Umbilical cord (tissue), 2 donors: ENCODE measurements at places on chromosomes 5 and 9.
A peak's percentile ranks its signal among the peaks of the same experiment; 100 is the strongest.

DNA sequence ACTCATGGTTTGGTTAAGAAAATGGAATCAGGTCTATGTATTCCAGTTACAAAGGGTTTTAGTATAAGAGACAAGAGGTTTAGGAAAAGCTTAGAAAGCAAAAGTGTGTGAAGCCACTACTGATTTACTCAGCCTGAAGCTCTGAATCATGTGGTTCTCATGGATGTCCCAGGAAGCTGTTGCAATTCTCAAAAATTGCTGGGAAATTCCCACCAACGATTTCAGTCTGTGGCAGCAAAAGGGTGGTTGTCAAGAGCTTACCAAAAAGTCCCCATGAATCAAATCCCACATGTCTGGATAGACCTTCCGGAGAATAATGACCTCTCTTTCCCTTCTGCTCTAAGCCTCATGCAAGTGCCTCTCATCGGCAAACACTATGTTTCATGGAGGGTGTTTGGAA lies 929.9 kb downstream of the TLE4 start:
- no peak for DNase-seq

GRCh38 chr5:150481972-150482406 lies 25.9 kb upstream of the NDST1 start:
- DNase-seq = no peak

GRCh38 chr5:40746703-40747102 lies 9.1 kb downstream of the TTC33 start:
- DNase-seq = no peak

DNA sequence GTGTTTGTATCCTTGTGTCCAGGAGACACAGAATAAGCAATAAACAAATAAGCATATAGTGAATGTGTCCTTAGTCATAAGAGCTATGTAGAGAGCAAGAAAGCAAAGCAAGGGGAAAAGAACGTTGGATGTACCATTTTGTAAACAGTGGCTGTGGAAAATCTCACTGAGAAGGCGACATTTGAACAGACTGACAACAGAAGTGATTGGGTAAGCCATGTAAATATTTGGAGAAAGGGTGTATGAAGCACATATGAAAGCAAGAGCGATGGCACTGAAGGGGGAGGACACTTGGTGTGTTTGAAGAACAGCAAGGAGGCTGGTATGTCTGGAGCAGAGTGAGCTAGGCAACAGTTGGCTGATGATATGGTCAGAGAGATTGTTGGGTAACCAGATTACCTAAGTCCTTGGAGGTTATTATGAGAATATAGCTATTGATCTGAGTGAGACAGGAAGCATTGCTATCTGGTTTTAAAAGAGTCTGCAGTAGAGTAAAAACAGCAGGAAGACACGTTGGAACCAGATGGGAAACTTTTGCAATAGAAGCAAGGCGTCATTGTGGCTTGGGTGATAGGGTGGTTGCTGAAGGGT lies 115.5 kb upstream of the IL7R start:
- no peak for DNase-seq

DNA sequence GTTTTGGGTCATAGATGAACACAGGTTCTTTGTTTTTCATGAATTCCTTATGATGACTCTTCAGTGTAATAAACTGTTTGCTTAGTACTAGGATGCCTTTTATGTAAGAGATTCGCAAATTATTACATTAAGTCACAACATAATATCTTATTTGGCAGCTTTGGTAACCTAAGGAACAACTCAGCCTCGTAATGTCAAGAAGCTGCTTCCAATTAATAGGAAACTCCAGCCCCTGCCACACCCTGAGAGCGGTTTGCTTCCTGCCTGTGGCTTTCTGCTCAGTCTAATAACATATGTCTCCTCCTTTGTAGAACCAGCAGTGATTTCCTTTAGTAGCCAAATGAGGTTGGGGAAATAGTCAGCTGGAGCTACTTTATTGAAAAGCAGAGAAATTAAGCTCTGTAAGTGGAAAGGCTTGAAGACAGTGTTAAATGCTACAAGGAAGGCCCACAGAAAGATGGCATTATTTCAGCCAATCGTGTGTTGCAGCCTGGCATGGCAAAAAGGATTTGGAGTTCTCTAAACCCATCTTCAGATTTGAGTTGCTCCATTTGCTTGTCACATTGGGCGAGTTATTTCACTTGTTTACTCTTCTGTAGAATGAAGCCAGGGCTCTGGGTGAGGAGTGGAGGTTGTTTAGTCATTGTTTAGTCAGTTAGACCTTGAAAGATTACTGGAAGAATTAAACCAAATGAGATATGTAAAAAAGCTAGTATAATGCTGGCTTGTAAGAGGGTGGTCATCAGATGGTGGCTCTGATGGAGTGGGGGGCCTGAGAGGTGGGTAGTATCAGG lies 54.1 kb downstream of the MTAP start:
- no peak for DNase-seq

DNA sequence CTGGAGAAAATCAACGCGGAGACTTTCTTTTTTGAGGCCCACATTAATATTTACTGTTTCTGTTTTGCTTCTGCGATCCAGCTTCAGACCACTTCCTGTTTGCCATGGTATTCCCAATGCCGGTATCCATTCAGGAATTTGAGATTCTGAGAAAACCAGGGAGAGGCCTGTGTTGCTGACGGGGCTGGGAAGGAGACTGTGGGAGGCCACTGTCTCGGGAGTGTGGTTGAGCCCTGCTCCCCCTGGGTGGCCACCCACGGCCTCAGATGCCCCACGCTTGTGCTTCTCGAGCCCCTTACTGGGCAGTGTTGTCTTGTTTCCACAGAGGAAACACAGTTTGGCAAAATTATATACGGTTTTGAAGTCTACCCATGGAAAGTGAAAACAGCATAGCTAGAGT lies 403.6 kb upstream of the IRX2 start:
- DNase-seq = no peak

DNA sequence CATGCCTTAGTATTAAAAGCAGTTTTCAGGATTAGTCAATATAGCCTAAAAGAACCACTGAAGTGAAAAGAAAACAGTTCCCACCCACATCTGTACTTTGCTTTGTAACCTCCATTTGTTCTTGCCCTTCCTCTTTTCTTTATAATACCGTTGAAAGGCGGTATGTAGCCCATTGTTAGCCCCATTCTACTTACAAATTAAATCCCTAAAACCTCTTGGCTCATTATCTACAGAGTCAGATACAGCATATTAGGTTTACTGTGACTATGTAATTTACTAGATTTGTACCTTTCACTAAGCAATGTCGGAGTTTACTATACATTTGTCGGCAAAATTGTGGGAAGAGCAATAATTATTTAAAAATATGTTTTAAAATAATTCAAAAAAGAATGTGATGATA lies 17.3 kb downstream of the ALDH1A1 start:
- DNase-seq = no peak

DNA sequence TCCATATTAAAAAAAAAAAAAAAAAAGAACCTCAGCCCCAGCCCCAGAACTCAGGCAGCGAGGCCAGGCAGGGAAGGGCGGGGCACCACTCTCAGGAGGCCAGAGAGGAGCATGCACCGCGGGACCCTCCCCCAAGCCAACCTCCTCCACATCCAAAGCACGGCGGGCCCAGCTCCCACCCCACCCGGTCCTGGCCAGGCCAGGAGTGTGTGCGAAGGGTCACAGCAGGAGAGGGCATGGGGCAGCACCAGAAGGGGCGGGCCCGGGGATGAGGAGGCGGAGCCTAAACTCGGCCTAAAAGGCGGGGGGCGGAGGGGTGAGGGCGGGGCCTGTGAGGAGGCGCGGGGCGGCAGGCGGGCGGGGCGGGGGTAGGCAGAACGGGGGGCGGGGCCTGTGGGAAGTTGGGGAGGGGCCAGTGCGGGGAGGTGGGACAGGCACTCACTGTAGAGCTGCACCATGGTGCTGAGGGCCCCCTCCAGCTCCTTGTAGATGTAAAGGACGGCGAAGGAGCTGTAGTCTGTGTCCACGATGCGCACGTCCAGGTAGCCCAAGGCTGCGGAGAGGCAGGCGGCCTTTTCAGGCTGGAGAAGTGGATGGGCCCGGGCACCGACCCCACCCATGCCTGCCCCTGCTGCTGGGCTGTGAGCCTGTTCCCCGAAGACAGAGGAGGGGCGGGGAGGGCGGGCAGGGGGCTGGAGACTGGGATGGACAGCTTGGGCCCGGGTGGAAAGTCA lies 1.2 kb downstream of the LCN15 start:
- peak; percentile 8 for DNase-seq

DNA sequence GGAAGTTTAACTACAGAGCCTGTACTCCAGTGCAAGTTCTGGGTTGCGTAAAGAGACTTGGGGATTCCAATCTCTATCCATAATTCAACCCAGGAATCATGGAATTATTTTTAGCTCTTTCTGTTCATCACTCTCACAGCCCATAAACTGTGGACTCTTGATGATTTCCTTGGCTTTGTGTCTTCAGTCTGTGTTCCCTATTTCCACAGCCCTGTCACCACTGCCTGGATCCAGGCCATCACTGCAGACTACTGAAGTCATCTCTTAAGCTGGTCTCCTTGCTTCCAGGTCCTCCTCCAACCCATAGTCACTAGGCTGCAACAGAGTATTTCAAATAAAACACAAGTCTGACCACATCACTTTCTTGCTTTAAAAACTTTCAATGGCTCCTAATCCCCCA lies 211.7 kb downstream of the PLK2 start:
- DNase-seq = no peak

DNA sequence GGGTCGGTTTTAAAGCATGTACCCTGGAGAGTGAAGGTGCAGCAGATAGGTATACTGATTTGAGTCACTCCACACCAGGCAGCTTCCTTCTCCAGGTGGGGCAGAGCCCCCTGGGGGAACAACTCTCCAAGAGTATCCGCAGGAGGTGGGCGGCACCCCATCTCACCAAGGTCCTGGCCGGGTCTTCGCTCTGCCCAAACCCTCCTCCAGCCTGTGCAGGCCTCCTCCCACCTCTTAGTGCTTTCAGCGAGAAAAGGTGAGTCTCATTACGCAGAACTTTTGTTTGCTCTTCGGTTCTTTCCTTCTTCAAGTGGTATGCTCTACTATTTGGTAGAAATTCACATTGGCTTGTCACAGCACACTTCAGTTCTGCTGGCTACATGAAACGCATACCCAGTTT lies 13.7 kb downstream of the SPACA9 start:
- DNase-seq = no peak

DNA sequence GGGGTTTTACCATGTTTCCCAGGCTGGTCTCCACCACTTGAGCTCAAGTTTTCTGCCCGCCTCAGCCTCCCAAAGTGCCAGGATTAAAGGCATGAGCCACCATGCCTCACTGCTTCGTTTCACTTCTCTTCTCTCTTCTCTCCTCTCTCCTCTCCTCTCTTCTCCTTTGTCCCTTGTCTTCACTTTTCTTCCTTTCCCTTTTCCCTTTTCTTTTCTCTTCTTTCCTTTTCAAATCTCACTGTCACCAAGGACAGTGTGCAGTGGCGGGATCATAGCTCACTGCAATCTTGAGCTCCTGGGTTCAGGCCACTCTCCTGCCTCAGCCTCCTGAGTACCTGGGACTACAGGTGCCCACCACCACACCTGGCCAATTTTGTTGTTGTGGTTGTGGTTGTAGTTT lies 49.5 kb downstream of the SLF1 start:
- DNase-seq = no peak

- no peak for DNase-seq
Measured at GRCh38 chr5:129141078-129141477, 46.5 kb downstream of the ISOC1 start.

DNA sequence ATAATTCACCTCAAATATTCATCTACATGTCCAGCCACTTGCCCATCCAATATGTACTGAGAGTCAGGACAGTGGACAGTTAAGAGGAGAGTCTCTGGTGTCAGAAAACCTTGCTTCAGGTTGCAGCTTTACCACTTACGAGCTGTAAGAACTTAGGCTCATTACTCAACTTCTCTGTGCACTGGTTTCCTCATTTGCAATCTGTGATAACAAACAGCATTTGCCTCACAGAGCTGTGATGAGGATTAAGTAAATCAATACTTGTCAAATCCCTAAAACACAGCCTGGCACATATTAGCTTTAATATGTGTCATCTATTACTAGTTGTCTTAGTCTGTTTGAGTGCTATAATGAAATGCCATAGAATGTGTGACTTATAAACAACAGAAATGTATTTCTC lies 8.6 kb downstream of the GOLGA1 start:
- DNase-seq = no peak

DNA sequence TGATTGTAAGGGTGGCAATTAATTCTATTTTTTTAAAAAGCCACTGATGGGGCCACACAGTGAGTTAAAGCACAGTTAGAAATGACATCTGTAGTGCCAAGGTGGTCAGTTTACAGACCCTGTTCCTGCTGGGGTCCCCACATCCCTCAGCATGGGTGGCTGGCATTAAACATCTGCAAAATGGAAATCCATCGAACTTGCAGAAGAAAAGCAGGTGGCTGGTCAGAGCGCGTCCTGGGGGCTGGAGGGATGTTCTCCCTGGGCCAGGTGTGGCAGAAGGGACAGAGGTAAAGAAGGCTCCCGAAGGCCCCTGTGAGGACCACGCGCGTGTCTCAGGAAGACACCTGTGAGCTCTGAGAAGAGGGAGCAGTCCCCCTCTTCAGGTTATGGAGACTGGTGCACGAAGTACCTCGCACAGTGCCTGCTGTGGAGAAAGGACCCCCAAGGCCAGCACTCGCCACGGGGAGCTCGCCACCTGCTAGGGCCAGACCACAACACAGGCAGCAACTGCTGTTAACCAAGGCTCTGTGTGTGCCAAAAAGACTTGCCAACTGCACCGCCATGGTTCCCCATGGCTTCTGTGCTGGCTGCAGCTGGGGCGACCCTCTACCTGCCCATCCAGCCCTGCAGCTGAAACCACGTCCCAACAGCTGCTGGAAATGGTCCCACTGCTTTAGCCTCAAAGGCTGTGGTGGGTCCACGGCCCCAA lies 65.2 kb downstream of the RASGEF1C start:
- DNase-seq = no peak

DNA sequence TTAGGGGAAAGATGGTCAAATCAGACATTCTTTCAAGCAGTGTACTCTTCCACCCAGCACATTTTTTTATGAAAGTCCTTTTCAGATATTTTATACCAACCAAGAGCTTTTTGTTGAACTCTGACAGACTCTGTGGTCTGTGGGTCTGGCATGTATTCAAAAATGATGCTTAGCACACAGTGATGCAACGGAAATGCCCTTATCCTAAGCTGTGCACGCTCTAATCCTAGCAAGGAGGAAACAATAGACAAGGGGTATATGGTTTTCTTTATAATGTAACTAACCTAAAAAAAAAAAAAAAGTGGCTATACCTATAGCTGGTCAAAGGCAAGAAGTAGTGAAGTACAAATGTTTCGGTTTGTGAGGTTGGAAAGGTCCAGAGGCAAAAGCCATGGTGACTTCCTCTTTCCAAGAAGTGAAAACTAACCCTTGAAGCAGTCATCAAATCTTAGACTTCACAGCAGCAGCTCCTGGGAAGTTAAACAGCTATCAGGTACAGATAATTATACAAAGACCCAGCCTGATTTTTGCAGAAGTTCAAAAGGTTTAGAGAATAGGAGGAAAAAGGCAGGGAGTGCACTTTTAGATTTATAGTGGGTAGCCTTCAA lies 82.5 kb downstream of the SEMA6A start:
- DNase-seq = peak; percentile 74

- DNase-seq = no peak
Measured at GRCh38 chr5:81924442-81924841, 47.4 kb upstream of the ATG10 start.

- DNase-seq = peak; percentile 81
Measured at GRCh38 chr5:58407042-58407719, 52.7 kb downstream of the PLK2 start.

GRCh38 chr5:180860273-180860886 lies 696 bp downstream of the ZFP62 start:
- DNase-seq = peak; percentile 55
